ENCODE measurements at places on chromosomes 2 and 18. TPM values are rescaled to one million over a fixed set of nuclear protein-coding genes. Genes with fewer than 3 reads are reported as not detected.

Gene TMEM37
- polyA plus RNA-seq: 1.2 TPM

Gene RSAD2
- 8.3 TPM for polyA plus RNA-seq

Gene MC4R
- polyA plus RNA-seq: not detected

GRCh38 chr2:189492451-189492850 lies 51.2 kb downstream of the WDR75 start:
- DNase-seq: no peak

- no peak for DNase-seq
Observed at GRCh38 chr18:60413944-60414547, 41.5 kb upstream of the MC4R start.

DNA sequence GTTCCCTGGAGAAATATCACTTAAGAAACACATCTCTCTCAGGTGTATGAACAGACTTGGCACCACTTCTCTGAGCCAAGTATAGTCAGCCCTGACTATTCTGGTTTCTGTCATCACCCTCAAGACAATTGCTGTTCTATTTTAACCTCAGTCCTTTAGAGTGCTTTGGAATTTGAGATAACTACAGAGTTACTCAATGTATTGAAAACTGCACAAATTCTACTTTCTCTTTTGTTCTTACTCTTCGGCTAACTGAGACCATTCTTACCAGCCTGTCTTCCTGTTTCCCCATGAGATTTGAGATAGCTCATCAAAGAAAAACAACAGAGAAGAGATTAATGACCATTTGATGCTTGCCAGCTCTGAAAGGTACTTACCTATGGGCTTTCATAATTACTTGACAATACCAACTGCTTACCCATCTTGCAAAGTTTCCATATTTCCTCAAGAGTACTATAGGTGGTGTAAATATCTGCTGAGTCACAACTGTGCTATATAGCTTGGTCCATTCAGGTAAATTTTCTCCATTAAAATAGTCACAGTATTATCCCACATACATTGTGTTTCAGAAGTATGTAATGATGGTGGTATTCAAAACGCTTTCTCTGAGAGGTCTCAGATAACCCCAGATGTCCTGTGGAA lies 467.5 kb upstream of the CHST9 start:
- DNase-seq: no peak

GRCh38 chr2:43121580-43122314 lies 104.7 kb downstream of the ZFP36L2 start:
- peak; percentile 21 for DNase-seq

GRCh38 chr2:26325851-26326250 lies 20.1 kb upstream of the SELENOI start:
- no peak for DNase-seq

GRCh38 chr2:61463769-61464475 lies 7.0 kb downstream of the USP34 start:
- no peak for DNase-seq

- no peak for DNase-seq
Observed at GRCh38 chr2:55161295-55162210, 70.5 kb downstream of the CLHC1 start.

GRCh38 chr2:112644933-112645309 lies 818 bp upstream of the SLC20A1 start:
- DNase-seq: no peak

All from aorta (tissue), 5 donors.